EH (cell line): ENCODE measurements at places on chromosomes 11 and 22.

- no peak for DNase-seq
Observed at GRCh38 chr22:50624347-50625130, 3.4 kb downstream of the ARSA start.

- no peak for DNase-seq
Observed at GRCh38 chr11:116515664-116516184, 257.1 kb downstream of the BUD13 start.

GRCh38 chr11:134159652-134160051, 64.1 kb downstream of the NCAPD3 start:
- no peak for DNase-seq

DNA sequence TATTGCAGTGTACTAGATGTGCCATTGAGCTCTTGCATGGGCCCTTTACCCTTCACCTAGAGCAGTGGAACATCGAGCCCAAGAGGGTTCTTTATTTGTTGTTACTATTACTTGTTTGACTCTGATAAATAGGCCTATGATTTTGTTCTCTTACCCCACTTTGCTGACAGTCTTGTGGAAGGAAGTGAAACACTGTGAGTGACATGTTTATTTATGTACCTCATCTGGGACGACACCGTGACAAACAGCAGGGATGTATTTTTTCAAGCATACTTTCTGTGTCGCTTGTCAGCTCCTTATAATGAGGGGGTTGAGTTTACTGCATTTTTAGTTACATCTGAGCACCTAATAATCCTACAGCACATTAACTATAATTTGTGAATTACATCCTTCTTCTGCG, 1010.3 kb upstream of the TENM4 start:
- no peak for DNase-seq

- DNase-seq = no peak
Observed at GRCh38 chr11:116504541-116505297, 268.1 kb downstream of the BUD13 start.

DNA sequence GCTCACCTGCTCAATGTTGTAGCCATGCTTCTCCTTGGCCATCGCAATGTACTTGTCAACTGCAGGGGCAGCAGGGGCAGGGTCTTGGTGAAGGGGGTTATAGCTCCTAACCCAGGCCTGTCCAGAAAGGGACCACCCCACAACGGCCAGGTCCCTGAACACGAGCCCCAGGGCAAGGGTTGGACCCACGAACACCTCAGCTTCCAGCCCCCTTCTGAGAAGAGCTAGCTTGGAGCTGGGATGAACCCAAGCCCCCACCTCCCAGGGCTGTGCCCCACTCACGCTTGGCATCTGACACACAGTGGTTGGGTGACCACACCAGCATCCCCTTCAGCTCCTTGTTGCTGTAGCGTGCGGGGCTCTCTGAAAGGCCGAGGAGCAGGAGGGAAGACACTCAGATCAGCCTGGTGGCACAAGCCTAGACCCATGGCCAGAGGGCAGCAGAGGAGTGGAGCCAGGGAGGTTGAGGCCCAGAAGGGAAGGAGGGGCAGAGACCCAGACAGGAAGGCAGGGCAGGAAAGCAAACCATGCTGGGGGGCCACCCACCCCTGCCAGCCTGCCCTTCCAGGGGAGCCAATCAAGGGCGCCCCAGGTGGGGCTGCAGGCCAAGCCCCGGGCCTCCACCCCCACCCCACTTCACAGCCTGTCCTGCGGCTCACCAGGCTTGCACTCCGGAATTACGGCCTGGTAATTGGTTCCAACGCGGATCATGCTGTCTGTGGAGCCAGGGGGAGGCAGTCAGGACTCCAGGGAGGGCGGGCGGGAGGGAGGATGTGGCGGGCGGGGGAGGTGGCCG, 1.9 kb downstream of the RCOR2 start:
- no peak for DNase-seq

GRCh38 chr11:23973244-23973643, 523.6 kb upstream of the LUZP2 start:
- DNase-seq = no peak

GRCh38 chr11:31819621-31820437, 8.7 kb upstream of the PAX6 start:
- DNase-seq = no peak

GRCh38 chr22:21778705-21779363, 43.2 kb upstream of the YPEL1 start:
- DNase-seq = peak; percentile 78

DNA sequence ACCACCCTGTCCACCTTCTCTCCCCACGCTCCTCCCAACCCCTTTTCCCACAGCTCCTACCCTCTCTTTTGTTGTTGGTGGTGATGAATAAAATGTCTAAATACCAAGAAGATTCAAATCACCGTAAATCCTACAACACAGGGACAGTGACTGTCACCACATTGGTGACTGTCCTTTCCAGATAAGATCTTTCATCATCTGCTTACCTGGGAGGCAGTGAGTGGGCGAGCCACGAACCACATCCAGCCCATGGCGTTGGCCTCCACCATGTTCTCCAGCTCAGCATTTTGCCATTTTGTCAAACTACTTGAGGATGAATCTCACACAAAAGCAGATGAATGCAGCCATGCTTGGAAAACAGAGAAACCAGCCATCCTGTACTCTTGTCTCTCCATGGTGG, 6.7 kb upstream of the CYTH4 start:
- DNase-seq = no peak

DNA sequence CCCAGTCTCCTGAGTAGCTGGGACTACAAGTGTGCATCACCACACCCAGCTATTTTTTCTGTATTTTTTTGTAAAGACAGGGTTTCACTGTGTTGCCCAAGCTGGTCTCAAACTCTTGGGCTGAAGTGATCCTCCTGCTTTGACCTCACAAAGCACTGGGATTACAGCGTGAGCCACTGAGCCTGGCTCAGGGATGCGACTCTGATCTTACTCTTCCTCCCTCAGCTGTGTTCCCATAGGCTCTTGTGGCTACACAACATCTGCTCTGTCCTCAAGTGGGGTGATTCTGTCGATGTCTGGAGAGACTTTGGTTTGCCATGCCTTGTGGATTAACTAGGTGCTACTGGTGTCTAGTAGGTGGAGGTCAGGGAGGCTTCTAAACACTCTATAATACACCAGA, 127.0 kb upstream of the SERPIND1 start:
- DNase-seq = no peak

GRCh38 chr22:30460147-30460546, 11.7 kb downstream of the SEC14L3 start:
- no peak for DNase-seq

- DNase-seq = no peak
Observed at GRCh38 chr11:80958987-80959386, 1518.2 kb upstream of the TENM4 start.

GRCh38 chr22:20777420-20778177, 3.7 kb downstream of the SERPIND1 start:
- peak; percentile 91 for DNase-seq

- DNase-seq = no peak
Observed at GRCh38 chr11:35812828-35813227, 131.0 kb upstream of the LDLRAD3 start.

DNA sequence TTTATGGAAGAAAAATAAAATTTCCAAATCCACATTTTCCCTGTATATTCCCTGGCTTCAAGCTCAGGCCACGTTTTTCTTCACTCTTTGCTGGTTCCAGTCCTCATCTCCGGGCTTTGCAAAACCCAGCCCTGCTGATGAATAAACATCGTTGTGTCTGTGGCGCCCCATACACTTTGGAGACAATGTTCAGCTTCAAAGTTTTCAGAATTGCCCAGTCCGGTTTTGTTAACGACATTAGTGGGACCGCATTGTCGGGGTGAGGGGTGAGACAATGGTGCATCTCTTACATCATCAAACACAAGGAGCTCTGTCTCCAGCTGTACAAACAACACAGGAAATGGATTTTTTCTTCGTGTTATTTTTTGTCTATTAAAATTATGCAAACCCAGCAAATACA, 53.4 kb upstream of the HTATIP2 start:
- DNase-seq = no peak

DNA sequence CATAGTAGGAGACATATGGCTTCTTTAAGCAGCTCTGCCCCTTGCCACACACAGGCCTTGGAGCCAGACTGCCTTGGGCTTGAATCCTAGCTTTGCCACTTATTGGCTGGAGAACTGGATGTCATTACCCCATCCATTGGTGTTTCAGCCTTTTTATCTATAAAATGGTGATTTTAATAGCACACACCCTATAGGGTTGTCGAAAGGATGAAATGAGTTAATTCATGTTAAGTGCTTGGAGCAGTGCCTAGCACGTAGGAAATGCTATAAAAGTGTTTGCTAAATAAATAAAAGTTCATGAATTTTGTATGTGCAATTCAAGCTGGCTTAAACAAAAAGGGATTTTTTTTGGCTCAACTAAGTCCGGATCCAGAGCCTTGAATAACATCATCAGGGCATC, 120.7 kb downstream of the TIMP3 start:
- no peak for DNase-seq

DNA sequence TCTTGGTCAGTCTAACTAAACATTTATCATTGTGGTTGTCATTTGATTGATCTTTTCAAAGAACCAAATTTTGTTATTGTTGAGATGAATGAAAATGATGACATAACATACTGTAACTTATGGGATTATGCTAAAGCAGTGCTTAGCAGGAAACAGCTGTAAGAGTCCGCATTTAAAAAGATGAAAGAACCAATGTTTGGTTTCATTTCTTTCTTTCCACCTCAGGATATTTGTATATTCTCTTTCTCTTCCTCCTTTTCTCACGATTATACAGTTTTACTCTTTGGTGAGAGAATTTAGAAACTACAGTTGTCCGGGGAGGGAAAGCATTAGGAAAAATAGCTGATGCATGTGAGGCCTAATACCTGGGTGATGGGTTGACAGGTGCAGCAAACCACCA, 23.1 kb downstream of the PIH1D2 start:
- DNase-seq = no peak

DNA sequence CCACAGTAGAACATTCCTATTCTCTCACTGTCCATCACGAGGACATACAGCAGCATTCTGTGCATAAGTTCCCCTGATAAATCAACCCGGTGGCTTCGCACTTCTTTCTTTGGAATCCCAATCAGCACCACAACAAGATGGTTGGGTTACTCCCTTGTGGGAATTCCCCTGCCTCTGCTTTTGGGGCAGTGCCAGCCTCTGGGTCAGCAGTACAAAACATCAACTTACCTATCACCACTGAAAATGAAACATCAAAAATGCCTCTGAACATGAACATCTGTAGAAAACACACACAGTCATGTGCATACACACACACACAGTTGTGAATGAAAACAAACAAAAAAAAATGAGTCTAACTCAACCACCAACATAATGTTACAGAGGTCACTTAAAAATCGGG, 79.3 kb downstream of the KCNA4 start:
- DNase-seq = no peak

DNA sequence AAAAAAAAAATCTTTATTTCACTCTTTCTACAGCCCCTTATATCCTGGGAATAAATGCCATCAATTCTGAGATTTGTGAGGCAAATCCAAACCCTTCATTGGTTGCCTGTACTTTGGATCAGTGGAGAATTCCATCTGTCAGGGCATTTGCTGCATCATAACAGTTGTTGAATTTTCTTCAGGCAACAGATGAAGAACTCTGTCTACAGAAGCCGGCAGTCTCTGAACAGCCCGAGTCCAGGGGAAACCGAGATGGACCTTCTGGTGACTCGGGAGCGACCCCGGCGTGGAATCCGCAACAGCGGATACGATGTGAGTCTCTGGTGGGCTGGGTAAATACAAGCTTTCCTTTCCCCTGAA, 82.3 kb downstream of the C11orf91 start:
- no peak for DNase-seq

DNA sequence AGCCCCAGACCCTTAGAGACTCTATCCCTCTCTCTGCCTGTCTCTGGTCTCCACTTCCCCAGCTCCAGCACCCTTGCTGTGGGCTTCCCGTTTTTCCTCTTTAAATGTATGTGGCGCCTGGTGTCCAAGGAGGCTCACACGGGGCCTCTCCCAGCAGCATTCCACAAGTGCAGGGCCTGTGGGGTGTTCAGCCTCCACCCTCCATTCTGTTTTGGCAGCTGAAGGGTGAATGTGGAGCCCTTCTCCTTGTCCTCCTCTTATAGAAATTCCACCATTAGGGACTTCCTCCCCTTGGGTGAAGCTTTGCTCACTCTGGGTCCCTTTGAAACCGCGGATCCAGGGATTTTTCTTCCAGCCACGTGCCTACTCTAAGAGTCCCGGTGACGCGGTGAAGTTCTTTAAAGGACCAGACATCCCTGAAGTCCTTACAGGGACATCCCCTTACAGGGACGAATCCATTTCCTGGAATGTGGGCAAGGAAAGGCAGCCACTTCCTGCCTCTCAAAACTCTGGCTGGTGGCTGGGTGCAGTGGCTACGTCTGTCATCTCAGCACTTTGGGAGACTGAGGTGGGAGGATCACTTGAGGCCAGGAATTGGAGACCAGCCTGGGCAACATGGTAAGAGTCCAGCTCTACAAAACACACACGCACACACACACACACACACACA, 1.6 kb upstream of the TSPAN18 start:
- peak; percentile 10 for DNase-seq

- peak; percentile 89 for DNase-seq
Observed at GRCh38 chr11:110971140-110971539, 258.9 kb upstream of the ARHGAP20 start.

DNA sequence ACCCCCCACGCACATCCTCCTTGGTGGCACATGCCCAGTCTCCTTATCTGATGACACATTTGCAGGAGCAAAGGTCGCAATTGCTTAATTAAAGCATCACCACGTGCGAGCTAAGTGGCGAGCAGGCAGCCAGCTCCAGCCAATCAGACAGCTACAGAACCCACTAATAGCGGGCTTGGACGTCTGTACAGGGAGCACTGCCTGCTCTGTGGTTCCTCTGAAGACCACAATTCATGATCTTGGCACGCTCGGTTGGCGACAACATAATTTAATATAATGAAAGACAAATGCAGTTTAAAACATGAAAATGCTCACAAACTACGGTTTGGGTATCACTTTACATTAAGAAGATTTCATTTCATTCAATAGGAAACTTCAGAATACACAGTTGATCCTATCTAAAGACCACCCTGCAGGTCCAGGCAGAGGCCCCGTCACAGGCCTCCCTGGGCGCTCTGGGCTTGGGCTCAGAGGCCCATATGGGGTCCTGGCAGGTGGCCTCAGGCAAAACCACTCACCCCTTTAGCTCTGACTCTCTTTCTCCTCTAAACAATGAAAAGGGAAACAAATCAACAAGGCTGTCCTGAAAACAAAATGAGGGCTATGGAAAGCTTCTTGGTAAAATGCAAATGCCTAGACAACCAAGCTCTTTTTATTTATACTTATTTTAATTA, 10.4 kb downstream of the PACSIN2 start:
- peak; percentile 77 for DNase-seq
